ENCODE measurements at places on chromosomes 7 and 10. TPM values are rescaled to one million over a fixed set of nuclear protein-coding genes. Genes with fewer than 3 reads are reported as not detected.

LEP gene
- 2.2 TPM for total RNA-seq

PPP1R3C gene
- 250 TPM for total RNA-seq

NPY gene
- total RNA-seq, result 5.0 TPM

LRRC17 gene
- 1.8 TPM for total RNA-seq

RBP4 gene
- total RNA-seq, result 48.2 TPM

MAT1A gene
- not detected for total RNA-seq

LIPF gene
- total RNA-seq, result not detected

DNA sequence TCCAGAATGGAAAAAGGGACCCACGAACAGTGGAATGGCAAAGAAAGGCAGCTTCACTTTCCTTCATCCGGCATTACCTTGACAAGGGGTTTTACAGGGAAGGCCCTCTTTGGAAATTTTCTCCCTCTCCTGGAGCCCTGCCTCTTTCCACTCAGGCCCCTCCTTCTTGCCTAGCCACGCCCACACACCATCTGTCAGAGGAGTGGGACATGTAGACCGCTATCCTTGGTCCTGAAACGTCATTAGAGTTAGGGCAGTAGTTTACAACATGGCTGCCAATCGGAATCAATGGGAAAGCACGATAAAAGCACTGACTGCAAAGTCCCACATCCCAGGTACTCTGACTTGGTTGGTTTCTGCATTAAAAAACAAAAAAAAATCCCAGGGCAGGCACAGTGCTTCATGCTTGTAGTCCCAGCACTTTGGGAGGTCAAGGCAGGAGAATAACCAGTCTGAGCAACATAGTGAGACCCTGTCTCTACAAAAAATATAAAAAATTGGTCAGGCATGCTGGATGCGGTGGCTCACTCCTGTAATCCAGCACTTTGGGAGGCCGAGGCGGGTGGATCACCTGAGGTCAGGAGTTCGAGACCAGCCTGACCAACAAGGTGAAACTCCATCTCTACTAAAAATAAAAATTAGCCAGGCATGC, 96.4 kb downstream of the MARCHF5 start:
- DNase-seq, result no peak

GRCh38 chr7:19754521-19755116, 18.8 kb downstream of the TMEM196 start:
- DNase-seq, result no peak

GRCh38 chr10:17445400-17445998, 8.9 kb downstream of the ST8SIA6 start:
- no peak for DNase-seq

DNA sequence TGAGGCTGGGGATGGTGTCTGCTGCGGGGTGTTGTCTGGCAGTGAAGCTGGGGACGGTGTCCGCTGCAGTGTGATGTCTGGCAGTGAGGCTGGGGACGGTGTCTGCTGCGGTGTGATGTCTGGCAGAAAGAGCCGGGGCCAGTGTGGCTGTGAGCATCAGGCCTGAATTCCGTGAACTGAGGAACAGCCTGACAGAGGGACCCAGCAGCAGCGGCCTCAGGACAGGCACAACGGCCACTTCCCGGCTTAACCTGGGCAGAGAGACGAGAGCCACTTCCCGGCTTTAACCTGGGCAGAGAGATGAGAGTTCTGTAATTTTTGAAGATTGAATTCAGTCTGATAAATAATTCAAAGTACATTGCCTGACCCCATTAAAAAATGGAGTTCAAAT, 321.2 kb downstream of the PTPRN2 start:
- DNase-seq, result no peak

GRCh38 chr7:54917613-54918391, 101.0 kb upstream of the EGFR start:
- DNase-seq, result no peak

DNA sequence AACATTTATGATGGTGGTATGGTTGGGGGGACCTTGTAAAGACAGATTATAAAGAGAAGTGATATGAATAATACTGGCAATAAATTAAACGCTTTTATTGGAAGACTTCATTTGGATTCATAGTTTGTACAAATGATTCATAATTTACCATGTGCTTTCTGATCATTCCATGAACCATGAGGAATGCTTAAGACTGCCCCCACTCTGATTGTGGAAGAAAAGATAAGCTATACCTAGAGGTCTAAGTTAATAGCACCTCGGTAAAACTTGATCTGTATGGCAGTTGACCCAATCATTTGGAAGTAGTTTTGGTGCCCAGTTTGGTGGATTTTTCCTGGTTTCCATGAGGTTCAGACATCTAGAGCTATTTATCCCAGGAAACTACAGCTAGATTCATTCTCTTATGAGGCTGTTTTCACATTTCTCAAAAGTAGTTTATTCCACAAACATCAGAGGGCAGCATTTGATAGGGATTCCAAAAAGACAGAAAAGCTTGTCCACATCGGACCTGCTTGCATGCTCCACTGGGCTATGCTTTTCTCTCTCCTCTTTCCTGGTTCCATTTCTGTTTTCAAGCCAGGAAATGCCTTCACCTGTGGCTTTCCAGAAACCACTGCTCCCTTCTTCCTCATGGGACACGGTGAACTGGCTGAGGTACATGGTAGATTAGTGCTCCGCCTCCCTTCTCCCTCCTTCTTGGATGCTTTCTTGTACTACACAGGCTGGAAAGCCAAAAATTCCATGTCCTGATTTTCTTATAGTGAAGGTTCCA, 29.2 kb downstream of the TFAM start:
- no peak for DNase-seq

DNA sequence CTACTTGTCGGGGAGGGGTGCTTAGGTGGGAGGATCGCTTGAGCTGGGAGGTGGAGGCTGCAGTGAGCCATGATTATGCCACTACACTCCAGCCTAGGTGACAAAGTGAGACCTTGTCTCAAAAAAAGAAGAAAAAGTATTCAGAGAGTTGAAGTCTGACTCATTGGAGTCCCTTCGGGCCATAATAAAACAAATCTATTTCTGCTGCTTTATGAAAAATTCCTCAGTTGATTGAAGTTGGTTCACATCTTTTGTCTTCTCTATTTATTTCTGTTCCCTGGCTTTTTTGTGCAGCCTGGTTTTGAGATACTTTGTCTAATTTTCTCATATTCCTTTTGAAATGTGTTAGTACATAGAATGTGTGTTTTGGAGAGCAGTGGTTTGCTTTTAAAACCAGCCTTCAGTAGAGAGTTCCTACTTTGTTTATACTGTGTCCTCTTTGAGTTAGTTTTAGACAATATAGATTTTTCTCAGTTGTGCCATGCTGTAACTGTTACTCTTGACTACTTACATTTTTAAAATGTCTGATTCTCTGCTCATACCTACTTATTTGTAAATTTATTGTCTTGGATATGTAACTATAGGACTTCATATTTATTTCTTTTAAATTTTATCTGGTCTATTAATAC, 36.7 kb downstream of the LUC7L2 start:
- DNase-seq, result no peak

GRCh38 chr10:89242345-89242684, 9.3 kb downstream of the LIPA start:
- no peak for DNase-seq

DNA sequence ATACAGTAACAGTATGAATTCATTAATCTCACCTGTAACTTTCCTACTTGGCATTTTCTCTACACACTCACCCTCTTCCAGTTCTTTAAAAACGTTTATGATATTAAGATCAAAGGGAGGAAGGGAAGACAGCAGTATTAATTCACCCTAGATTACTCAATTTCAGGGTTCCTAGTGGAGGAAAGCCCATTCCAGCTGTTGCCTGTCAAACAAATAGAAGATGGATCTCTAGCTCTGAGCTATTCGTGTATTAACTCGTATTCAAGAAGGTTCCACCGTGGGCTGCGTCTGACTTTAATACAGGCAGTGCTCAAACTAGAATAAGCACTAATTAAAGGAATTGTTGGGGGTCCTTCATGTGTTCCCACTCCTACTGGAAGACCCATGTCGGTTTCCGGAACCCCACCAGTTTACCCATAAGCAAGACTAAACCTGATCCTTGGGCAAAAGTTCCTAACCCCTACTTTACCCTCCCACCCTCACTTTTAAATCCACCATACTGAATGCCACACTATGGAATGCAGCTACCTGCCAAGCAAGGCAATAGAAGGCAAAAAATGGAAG, 2.1 kb downstream of the NANOS1 start:
- no peak for DNase-seq

DNA sequence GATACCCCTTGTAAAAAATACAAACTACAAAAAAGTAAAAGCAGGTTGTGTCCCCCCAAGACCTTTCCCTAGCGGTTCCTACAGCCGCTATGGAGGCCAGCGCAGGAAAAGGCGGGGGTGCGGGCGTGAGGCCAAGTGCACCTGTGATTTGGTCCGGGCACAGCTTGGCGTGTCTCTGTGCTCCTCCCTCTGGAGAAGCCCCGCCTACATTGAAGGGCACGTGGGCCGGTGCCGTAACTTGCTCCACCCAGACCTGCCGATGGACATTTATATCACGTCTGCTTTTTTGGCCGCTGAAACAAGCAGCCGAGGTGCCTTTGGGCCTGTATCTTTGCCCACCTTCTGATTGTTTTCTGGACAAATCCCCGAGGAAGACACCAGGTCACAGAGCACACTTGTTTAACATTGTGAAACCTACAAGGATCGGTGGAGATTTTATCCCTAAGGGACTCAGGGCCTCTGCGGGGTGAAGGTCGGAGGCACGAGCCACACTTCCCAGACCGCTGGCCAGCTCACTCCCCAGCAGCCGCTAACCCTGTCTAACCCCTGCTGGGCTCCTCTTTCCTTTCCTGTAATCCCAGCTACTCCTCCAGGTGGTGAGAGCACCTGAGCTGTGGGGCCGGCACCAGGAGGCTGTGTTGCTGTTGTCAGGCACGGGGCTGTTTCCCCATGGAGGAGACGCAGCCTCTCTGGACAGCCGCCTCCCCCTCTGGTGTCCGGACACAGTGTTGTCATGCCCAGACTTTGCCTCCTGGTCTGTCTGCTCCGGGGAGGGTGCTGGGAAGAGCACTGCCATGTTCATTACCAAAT, 18.8 kb upstream of the INPP5A start:
- no peak for DNase-seq

GRCh38 chr10:128070161-128070560, 56.1 kb downstream of the MKI67 start:
- DNase-seq, result no peak

- DNase-seq, result no peak
Measured at GRCh38 chr10:122249303-122249850, 21.7 kb upstream of the BTBD16 start.

DNA sequence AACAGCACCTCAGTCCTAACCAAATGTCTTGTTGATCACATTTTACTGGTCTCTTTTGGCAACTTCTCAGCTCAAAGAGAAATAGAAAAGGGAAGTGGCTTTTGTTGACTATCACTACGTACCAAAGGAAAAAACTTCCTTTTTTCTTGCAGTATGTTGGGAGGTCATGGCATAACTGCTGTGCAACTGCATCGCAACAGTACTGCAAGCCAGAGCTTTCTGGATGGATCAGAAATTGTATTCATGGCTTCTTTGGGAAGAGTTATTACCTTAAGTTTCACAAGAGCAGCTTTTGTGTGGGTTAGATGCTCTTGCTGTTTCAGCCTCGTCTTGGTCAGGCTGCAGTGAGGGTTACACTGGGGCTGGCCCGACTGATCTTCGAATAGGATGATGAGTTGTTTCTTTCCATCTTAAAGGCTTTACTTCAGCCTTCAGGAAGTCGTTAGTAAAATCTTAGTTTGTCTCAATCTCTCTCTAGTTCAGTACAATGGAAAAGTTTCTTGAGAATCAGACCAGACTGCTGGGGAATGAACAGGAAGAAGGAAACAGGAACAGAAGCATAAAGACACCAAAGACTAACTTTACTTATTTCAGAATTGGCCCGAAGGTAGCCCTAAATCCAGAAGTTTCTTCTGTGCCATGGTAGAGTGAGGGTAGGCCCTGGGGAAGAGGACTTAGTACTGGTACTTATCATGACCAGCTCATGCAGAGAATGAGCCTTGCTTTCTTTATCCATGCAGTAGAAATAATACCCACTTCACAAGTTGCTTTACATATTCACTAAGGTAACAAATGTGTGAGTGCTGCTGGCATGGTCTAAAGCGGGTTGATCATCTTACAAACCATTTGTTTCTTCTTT, 153.6 kb downstream of the CELF2 start:
- no peak for DNase-seq

DNA sequence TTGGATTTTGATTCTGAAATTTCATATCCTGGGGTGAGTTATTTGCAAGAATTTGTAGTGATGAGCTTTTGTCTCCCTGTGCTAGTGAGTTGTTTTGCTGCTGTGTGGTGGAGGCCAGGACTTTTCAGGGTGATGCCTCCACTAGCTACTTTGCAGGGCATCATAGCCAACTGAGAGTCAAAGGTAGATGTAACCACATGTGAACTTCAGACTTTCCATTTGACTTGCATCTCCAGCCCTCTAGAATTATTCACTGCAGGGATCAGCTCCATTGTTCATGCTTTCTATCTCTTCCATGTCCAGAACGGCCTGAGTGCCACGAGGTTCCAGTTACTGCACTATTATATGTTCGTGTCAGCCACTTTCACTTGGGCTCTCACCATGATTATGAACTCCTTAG, 534.3 kb downstream of the GRM8 start:
- no peak for DNase-seq

- no peak for DNase-seq
Measured at GRCh38 chr10:118798231-118798662, 43.5 kb upstream of the CACUL1 start.

DNA sequence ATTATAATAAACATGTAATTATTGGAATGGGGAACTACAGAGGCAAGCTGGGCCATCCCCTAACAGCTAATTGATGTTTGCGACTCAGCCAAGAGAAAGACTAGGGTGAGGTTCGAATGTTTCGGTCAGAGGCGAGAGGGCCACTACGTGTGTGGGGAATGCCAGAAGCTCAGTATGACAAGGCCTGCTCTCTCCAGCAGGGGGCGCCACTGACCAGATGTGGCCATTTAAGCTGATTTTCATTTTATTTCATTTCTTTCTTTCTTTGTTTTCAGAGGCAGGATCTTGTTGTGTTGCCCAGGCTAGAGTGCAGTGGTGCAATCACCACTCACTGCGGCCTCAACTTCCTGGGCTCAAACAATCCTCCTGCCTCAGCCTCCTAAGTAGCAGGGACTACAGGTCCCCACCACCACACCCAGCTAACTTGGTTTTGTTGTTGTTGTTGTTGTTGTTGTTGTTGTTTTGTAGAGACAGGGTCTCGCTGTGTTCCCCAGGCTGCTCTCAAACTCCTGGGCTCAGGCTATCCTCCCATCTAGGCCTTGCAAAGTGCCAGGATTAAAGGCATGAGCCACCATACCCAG, 38.1 kb downstream of the TMEM130 start:
- no peak for DNase-seq

Data from right atrium auricular region (tissue), 2 donors.